NCI-H187 (cell line): ENCODE measurements at places on chromosomes 3 and 15.

DNA sequence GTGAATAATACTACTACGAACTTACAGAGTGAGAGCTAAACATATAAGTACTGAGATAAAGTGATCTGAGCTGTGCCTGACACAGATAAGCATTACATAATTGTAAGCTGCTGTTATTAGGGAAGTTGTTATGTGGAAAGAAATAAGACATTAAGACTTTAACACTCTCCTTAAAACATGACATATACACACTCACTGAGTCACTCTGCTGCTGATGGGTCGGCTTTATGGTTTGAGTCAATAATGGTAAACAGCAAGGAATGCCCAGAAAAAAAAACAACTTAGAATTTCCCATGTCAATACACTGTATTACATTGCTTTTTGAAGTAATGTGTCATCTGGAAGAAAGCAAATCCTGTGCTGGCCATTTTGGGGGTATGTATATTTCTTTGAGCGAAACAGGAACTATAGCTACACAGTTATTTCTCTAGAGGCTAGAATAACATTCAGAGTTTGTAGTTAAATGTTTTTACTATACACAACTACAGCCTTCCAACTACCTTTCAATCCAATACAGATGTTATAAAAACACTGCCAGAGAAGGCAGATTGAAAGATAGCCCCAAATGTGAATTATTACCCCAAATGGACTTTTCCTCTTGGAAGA is 22.8 kb upstream of the SPRED1 start:
- no peak for DNase-seq

DNA sequence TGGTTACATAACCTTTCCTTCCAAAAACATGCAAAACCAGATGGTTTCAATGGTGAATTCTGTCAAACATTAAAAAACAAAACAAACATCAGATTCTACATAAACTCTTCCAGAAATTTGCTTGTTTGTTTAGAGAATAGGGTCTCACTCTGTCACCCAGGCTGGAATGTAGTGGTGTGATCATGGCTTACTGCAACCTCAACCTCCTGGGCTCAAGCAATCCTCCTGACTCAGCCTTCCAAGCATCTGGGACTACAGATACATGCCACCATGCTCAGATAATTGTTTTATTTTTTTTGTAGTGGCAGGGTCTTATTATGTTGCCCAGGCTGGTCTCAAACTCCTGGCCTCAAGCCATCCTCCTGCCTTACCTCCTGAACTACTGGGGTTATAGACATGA is 36.1 kb downstream of the FBXL2 start:
- DNase-seq: no peak

DNA sequence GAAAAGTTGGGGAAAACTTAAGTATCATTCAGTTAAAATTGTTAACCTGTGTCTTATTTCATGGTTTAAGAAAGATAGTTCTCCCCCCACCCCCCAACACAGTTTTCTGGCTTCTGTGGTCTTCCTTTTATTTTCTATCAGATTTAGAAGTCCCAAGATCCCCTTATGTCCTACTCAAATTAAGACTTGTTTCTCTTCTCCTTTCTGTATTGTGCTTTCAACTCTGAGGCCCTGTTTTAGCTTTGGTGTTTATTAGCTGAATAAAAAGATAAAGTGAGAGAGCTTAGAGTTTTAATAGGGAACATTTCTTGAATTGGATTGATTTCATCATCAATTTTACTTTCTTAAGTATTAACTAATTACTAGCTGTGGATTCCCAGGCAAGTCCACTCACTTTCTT is 62.6 kb downstream of the AKAP13 start:
- DNase-seq: no peak

- no peak for DNase-seq
Observed at GRCh38 chr3:57818772-57819171, 62.7 kb downstream of the SLMAP start.
